Posterior cingulate gyrus (tissue), 11 donors: ENCODE measurements at places on chromosomes 16 and 17.

- DNase-seq: no peak
Measured at GRCh38 chr16:54118846-54119245, 167.7 kb downstream of the IRX3 start.

GRCh38 chr17:7873051-7873450 lies 15.2 kb downstream of the CYB5D1 start:
- no peak for DNase-seq

DNA sequence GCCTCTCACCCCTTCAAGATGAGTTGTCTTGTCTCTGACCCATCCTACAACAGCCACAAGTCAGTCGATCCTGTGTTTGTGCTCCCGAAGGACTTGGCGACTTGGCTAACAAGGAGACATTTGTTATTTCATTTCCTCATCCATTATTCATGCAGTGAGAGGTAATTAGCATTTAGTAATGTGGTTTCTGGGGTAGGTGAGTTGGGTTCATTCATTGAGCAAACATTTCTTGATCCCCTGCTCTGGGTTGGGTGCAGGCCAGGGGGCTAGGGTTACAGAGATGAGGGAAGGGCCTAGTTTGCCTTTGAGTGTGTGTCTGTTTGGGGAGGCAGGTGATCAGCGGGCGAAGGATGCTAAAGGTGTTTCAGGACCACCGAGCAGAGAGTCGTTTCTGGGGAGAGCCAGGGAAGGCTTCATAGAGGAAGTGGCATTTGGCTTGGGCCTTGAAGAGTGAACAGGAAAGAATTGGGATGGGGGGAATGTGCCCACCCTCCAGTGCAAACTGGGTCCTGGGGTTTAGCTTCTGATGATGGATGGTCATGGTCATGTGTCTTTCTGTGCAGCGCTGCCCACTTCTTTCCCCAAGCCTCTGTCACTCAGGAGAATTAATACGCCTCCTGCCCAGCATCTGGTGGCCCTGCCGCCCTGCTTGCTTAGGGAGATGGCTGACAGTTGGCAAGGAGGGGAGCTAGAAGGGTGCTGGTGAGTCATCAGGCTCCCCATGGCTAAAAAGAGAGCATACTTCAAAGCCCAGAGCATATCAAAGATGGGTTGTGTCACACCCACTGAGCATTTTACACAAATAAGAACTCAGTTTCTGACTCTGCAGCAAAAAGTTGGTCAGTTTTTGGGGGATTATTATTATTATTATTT lies 38.5 kb downstream of the MSI2 start:
- no peak for DNase-seq

DNA sequence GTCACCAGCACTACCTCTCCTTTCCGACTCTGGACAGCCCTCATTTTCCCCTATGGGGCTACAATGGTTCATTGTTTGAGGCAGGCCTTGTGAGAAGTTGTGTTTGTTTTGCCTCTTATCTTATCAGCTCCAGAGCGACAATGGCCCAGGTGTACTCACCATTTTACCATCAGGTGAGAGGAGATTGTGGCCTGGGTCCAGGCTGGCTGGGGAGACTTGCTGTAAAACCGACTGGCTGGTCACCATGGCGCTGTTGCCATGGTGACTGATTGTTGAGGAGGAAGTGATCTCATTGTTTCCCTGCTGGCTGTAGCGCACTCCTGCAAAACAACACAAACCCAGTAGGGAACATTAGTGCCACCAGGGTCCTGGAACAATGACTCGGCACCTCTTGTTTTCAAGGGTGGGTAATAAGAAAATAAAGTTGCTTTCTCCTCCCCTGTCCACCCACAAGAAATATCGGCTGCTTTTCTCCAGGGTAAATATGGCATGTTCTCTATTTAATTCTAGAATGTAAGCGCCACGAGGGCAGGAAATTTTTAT lies 34.4 kb downstream of the HNF1B start:
- no peak for DNase-seq

- DNase-seq: no peak
Measured at GRCh38 chr17:79609049-79609589, 1.7 kb downstream of the RBFOX3 start.
